Stimulated activated effector memory CD8-positive, alpha-beta T cell treated with anti-CD3 and anti-CD28 coated beads, Interleukin-12 subunit alpha, Interleukin-12 subunit beta, amount 100 ng/mL, for 72 hours (primary cell): ENCODE measurements at places on chromosomes 16 and 17.

DNA sequence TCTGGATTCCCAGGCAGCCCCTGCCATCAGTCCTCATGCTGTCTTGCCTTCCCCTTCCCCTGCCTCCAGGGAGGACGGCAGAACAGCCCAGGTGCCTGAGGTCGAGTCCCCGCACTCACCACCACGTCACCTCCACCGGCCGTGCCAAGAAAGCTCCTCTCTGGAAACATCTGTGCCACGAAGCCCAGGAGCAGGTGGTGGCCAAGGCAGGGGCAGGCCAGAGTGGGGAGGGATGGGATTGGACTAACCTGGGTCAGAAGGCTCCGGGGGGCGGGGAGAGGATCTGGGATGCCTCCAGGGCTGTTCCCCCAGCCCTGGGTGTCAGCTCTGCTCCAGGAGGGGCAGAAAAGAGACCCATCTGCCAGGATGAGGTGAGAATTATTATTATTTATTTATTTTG lies 7.4 kb upstream of the DPEP1 start:
- DNase-seq, result no peak

GRCh38 chr17:6098823-6099180 lies 28.6 kb downstream of the WSCD1 start:
- no peak for DNase-seq

- DNase-seq, result no peak
Measured at GRCh38 chr16:78915811-78916345, 684.7 kb downstream of the MAF start.

GRCh38 chr17:65530523-65531255 lies 30.8 kb downstream of the AXIN2 start:
- no peak for DNase-seq

- DNase-seq, result no peak
Measured at GRCh38 chr17:67132366-67132765, 88.0 kb downstream of the CACNG1 start.

- DNase-seq, result no peak
Measured at GRCh38 chr16:66255647-66256046, 110.8 kb upstream of the CDH5 start.

GRCh38 chr17:7858522-7858810 lies 663 bp downstream of the CYB5D1 start:
- no peak for DNase-seq

DNA sequence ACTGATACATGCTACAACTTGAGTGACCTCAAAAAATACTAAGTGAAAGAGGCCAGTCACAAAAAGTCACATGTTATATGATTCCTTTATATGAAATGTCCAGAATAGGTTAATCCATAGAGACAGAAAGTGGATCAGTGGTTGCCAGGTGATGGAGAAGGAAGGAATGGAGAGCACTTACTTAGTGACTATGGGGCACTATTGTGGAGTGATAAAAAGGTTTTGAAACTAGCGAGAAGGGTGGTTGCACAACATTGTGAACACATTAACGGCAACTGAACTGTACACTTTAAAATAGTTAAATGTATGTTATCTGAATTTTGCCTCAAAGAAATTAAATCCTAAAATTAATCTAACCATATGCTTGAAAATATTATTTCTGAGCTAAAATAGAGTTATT lies 25.9 kb downstream of the AMFR start:
- DNase-seq, result no peak

GRCh38 chr17:42118545-42118944 lies 2.6 kb downstream of the KAT2A start:
- no peak for DNase-seq

DNA sequence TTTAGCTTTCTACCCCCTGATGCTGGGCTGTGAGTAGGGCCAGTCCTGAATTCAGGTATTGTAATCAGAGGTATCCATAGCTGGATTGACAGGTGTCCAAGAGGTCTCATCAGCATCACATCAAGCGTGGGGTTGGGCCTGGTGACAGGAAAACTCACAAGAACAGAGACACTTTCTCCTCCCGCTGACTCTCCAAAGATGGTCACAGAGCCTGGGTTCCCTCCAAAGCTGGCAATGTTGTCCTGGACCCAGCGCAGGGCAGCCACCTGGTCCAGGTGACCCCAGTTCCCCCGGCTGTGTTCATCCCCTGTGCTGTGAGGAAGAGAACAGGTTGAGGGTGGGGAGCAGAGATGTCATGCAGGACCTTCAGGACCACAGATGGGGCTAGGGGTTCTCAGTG lies 11.7 kb downstream of the CES1 start:
- no peak for DNase-seq

DNA sequence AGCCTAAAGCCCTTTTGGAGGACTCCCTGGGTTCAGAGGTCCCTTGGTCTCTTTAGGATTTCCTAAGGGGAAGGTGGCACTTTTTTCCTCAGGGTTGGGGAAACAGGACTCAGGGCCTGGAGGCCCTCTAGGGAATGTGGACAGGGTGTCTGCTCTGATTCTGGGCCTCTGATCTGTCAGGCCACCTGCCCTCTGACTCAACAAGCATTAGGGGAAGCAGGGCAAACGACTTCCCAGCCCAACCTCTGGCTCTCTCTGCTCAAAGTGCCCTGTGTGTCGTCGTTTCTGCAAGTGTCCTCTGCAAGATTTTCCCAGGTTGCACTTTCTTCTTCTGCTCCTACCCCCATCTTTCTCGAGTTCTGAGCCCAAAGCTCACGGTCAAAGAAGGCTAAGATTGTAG lies 6.6 kb upstream of the IGFBP4 start:
- DNase-seq, result no peak

GRCh38 chr16:70630960-70631745 lies 15.2 kb upstream of the IL34 start:
- no peak for DNase-seq

GRCh38 chr16:11583889-11584565 lies 2.7 kb downstream of the LITAF start:
- no peak for DNase-seq

- no peak for DNase-seq
Measured at GRCh38 chr16:10622036-10622921, 41.9 kb upstream of the EMP2 start.

DNA sequence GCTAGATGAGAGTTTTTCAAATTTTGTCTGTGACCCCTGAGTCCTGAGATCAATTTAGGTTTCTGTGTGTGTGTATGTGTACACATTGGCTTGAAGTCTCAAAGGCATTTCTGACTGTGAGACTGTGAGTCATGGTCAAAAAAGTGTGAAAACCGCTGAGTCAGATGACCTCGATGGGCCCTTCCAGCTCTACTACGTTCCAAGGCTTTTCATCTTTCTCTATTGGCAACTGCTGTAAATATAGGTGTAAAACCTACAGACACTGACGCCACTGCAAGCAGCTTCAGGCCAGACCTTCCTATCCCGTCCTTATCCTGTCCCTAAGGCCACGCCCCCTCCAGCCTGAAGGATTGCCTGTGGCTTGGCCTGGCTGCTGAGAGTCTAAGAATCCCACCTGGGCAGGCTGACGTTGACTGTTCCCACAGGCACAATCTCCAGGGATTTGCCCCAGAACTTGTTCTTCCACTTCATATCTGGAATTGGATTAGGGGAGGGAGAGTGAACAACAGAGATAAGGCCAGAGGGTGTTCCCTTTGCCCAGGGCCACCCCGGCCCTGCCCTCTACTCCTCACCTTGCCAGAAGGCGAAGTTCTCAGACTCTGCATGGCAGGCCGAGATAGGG lies 11.3 kb downstream of the OSBPL7 start:
- peak; percentile 69 for DNase-seq

DNA sequence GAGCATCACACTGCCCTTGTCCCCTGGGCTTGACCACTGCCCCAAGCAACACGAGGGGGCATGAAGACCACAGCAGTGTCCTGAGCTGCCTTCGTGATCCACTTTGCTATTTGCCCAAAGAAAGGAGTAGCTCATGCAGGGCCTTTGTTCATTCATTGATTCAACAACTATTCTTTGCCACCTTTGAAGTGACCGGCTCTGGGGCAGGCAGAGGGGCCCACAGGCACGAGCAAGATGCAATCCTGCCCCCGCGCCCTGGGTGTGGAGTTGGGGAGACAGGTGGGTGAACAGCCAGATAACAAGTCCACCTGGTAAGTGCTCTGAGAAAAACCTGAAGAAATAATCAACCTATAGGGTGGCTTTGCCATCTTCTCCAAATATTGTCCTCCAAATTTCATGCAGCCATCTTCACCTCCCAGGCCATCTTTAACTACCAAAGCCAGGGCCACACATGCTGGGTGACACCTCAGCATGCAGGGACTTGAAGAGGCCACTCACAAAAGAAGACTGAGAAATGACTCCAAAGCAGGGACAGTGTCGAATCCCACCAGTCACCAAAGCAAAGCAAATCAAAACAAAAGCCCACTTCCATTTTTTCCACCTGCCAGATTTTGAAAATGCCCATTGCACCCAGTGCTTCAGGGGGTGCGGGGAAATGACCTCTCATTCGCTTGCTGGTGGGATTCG lies 18.2 kb upstream of the RBFOX3 start:
- no peak for DNase-seq

GRCh38 chr16:86508947-86509758 lies 1.2 kb upstream of the FOXF1 start:
- no peak for DNase-seq

- no peak for DNase-seq
Measured at GRCh38 chr16:11169641-11170040, 86.4 kb downstream of the SOCS1 start.

GRCh38 chr16:59573528-59574271 lies 839.6 kb upstream of the GOT2 start:
- no peak for DNase-seq

DNA sequence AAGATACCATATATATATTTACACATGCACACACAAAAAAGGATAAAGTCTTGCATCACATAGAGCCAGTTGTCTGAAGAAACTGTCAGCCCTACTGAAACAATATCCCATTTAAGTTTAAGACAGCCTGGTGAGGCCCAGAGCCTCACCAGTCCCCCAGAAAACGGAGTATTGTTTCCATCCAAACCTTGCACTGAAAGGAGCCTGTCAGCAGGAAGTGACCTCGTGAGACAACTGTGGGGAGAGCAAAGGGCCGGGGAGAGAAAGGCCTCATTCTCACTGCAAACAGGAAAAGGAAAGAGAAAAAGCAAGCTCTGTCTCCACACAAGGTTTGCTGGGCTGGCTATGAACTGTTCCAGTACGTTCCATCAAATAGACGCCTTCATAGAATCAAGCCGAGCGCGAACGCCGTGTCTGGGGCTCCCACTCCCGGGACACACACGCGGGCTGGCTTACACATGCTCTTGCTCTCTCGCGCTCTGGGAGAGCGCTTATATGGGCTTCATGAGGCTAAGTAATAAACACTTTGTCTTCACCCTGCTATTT lies 44.4 kb upstream of the ZFHX3 start:
- DNase-seq, result no peak

GRCh38 chr16:969508-970385 lies 1.0 kb downstream of the LMF1 start:
- no peak for DNase-seq

GRCh38 chr17:2237950-2238349 lies 65.6 kb downstream of the SMG6 start:
- no peak for DNase-seq

- no peak for DNase-seq
Measured at GRCh38 chr16:57462978-57463362, 491 bp downstream of the POLR2C start.

GRCh38 chr16:67673712-67674580 lies 7.3 kb downstream of the C16orf86 start:
- no peak for DNase-seq

GRCh38 chr17:30965686-30966085 lies 5.2 kb upstream of the RNF135 start:
- DNase-seq, result no peak

- no peak for DNase-seq
Measured at GRCh38 chr17:35155246-35155645, 7.6 kb downstream of the UNC45B start.

- peak; percentile 90 for DNase-seq
Measured at GRCh38 chr17:80855948-80856862, 135.4 kb upstream of the CHMP6 start.

DNA sequence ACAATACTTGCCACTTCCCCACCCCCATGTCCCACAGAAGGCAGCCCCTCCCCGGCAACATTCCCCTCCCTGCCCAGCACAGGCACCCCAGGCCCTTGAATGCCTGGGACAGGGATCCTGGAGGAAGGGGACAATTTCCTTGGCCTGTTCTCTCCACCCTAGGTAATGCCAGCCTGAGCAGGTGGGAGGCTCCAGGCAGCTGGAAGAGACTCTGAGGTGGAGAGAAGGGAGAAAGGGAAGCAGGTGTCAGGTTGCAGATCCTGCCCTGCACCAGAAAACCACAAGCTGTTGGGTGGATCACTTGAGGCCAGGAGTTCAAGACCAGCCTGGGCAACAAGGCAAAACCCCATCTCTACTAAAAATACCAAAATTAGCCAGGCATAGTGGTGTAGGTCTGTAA lies 8.9 kb downstream of the MPP2 start:
- no peak for DNase-seq

DNA sequence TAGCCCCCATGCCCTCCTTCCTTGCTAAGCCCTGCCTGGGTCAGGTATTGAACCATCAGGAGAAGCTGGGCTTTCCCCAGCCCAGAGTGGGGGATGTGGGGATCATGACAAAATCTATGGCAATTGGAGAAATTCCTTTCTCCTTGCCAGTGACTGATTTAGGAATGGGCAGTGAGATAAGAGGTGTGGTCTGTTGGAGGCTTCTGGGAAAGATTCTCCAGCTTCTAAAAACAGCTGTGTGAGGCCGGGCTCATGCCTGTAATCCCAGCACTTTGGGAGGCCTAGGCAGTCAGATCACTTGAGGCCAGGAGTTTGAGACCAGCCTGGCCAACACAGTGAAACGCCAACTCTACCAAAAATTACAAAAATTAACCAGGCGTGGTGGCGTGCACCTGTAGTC lies 69.1 kb downstream of the SRCIN1 start:
- no peak for DNase-seq

DNA sequence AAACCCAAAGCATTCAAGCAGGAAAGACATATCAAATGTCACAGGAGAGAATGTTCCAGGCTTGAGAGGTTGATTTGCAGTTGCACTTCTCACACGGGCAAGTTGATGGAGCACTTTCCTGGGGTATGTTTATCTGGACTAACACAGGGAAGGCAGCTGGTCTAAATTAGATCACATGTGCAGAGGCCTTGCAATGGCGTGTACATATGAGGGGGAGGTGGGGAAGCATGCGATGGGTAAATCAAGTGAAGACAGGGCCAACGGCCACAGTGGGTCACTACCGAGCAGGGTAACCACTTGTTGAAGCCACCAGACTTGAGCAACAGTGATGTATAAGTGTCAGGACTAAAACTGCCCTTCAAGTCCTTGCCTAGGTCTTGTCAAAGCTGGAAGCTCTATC lies 156.6 kb upstream of the MAF start:
- no peak for DNase-seq
